Naive thymus-derived CD4-positive, alpha-beta T cell (primary cell): ENCODE measurements at places on chromosomes 3 and 15.

DNA sequence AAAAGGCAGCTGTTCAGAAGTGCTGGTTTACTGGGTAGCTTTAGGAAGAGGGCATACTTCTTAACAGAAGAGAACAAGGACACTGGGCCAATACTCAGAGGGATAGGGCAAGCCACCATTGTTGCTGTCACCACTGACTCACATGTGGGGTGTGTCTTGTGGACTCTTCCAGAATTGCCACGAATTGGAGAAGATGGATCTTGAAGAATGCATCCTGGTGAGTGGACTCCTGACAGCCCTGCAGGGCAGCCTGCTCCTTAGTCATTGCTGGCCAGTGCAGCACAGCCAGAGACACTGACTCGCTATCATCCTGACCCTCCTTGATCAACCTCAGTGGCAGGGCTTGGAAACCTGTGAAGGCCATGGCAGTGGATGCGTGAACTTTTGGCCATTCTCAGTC, 62.3 kb downstream of the UBP1 start:
- no peak for DNase-seq

- DNase-seq, result no peak
Measured at GRCh38 chr3:65714134-65714533, 324.6 kb downstream of the MAGI1 start.

GRCh38 chr3:71241246-71241901, 342.2 kb downstream of the FOXP1 start:
- DNase-seq, result no peak

DNA sequence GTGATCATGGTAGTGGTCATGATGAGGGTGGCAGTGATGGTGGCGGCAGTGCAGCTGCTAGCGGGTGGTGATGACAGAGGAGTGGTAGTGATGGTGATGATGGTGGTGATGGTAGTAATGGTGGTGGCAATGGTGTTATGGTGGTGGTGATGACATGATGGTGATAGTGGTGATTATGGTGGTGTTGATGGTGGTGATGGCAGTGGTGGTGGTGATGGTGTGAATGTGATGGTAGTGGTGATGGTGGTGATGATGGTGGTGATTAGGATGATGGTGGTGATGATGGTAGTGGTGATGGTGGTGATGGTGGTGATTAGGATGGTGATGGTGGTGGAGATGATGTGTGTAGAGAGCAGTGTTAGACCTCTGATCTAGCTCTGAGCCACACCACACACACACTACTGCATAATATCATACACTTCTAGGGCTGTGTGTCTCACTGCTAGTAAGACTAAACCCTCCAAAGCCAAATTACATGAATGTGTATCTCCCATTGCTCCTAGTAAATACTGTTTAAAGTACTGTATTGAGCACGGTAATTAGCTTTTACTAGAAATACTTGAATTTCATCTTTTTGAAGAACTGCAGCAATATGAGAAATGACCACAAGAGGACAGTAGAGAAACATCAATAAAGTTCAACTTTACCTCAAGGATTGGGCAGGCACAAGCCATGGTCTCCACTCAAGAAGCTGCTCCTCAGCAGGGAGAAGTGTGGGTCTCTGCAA, 28.8 kb downstream of the TMED3 start:
- DNase-seq, result no peak

DNA sequence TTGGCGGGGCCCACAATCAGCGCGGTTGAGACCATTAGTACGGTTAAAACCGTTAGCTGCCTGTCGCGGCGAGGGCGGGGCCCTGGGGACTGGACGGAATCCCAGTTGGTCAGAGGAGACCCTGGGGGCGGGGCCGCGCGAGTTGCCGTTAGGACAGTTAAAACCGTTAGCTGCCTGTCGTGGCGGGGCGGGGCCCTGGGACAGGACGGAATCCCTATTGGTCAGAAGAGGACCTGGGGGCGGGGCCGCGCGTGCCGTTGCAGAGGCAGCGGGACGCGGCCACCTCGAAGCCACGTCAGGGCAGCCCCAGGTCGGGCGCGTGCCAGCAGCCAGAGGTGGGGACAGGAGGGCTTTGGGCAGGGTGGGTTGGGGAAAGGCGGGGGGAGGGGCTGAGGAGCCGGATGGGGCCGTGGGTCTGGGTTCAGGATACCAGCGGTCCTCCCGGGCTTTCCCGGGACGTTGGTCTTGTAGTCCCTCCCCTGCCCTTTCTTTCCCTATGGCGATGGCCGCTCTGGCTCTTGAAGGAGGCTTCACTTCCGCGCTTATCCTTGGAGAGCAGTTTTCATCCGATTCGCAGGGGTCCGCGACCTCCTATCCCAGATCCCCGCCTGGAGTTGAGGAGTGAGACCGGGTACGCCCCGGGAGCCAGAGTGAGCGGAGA, 28.0 kb downstream of the KLHDC8B start:
- DNase-seq, result no peak
